ENCODE measurements at places on chromosomes 5 and 9.

DNA sequence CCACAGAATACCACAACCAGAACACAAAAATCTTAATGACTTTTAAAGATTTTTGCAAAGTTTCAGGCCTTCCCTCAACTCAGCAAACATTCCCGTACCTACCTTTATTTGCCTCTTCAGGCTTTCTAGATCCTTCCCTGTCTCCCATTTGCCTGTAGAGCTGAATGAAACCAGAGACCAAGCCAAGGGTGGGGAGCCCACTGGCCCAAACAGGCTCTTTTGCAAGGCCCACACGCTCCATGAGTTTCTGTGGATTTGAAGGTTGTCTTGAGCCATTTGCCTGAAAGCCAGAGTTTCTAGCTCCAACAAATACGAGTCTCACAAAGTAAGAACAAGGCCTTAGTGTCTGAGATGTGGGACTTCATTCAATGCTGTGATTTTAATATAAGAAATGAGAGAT, 107.8 kb downstream of the GAS1 start:
- DNase-seq = no peak

DNA sequence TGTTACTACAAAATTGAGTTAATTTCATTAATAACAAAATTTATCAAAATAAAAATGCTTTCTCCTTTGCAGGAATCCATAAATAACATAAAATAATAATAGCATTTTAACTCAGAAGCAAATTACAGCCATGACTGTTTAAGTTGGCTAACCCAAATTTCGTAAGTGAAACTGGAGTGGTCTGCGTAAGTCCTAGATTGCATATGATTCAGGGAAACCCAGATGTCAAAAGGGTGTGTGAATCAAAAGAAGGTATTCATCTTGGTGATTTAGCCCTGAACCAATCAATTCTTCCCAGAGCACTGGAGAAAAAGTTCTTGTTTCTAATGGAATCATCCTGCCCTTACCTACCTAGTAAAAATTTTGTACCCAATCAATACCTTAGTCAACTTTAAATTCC, 547.6 kb downstream of the RAB3C start:
- DNase-seq = no peak

- DNase-seq = no peak
Measured at GRCh38 chr9:36985061-36985768, 48.9 kb downstream of the PAX5 start.

GRCh38 chr9:36336131-36336907, 63.8 kb downstream of the RNF38 start:
- DNase-seq = no peak

DNA sequence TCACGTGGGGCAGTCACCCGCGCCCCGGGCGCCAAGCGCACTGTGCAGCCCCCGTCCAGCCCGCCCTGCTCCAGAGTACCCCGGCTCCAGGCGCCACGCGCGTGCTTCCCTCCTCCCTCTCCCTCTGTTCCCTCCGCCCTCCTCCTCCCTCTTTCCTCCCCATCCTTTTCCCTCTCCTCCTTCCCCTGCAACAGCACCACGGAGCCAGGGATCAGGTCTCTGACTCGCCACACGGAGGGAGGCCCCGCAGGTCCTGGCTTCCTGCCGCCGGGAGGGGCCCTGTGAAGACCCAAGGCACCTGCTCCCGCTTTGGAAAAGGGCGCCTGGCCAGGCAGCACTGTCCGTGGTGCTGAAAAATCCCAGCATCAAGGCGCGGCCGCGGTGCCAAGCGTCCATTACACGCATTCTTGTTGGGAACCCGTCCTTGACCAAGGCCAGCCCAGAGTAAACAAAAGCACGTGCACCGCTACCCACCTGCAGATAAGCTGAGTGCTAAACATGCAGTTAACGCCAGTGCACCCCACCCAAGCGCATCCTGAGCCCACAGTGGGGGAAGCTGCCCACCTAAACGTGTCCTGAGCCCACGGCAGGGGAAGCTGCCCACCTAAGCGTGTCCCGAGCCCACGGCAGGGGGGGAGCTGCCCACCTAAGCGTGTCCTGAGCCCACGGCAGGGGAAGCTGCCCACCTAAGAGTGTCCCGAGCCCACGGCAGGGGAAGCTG, 21.7 kb downstream of the SLC6A18 start:
- DNase-seq = no peak

GRCh38 chr9:38092200-38092524, 23.1 kb upstream of the SHB start:
- DNase-seq = no peak

- no peak for DNase-seq
Measured at GRCh38 chr9:128124451-128124850, 3.1 kb downstream of the PTGES2 start.
